ENCODE measurements at places on chromosomes 6 and 20. TPM values are rescaled to one million over a fixed set of nuclear protein-coding genes. Genes with fewer than 3 reads are reported as not detected.

ULBP2 gene
- total RNA-seq = 2.5 TPM

RBPJL gene
- total RNA-seq = not detected

HFE gene
- total RNA-seq = 20.7 TPM

GPLD1 gene
- total RNA-seq = not detected

NT5DC1 gene
- total RNA-seq = 7.6 TPM

LAMA4 gene
- 577 TPM for total RNA-seq

CPXM1 gene
- total RNA-seq = 0.83 TPM

TMEM244 gene
- total RNA-seq = not detected

USP49 gene
- 2.2 TPM for total RNA-seq

TINAG gene
- not detected for total RNA-seq

MRAP2 gene
- 0.50 TPM for total RNA-seq

MAFB gene
- total RNA-seq = 3.3 TPM

GZF1 gene
- total RNA-seq = 13.2 TPM

SLC22A23 gene
- total RNA-seq = 4.7 TPM

HLA-G gene
- total RNA-seq = not detected

TDRD6 gene
- 0.17 TPM for total RNA-seq

C6orf141 gene
- 1.3 TPM for total RNA-seq

CD93 gene
- total RNA-seq = 1.0 TPM

SLC35F1 gene
- total RNA-seq = under 0.01 TPM

ANKRD6 gene
- total RNA-seq = 1.8 TPM

SLC22A2 gene
- total RNA-seq = not detected

DDO gene
- total RNA-seq = 0.66 TPM

PRND gene
- total RNA-seq = not detected

ACTL10 gene
- 3.0 TPM for total RNA-seq

NEU1 gene
- total RNA-seq = 120 TPM

APOBEC2 gene
- not detected for total RNA-seq

PEDS1 gene
- 11.3 TPM for total RNA-seq

AVP gene
- total RNA-seq = not detected

CCN2 gene
- 39.7 TPM for total RNA-seq

HLA-DOA gene
- under 0.01 TPM for total RNA-seq

PTCHD4 gene
- total RNA-seq = 3.5 TPM

RUNX2 gene
- total RNA-seq = 4.5 TPM

SLPI gene
- not detected for total RNA-seq

C6orf118 gene
- total RNA-seq = not detected

GSTA3 gene
- not detected for total RNA-seq

TBPL1 gene
- 23.7 TPM for total RNA-seq

OPRM1 gene
- total RNA-seq = not detected

ULBP3 gene
- total RNA-seq = 28.4 TPM

RFX6 gene
- not detected for total RNA-seq

QRSL1 gene
- 11.1 TPM for total RNA-seq

NFATC2 gene
- under 0.01 TPM for total RNA-seq

MYH7B gene
- 0.15 TPM for total RNA-seq

COX4I2 gene
- total RNA-seq = not detected

LTB gene
- total RNA-seq = not detected

PPP1R3G gene
- 3.3 TPM for total RNA-seq

ZBTB46 gene
- total RNA-seq = 9.9 TPM

RPP21 gene
- 52.3 TPM for total RNA-seq

KIF13A gene
- total RNA-seq = 105 TPM

SASH1 gene
- 106 TPM for total RNA-seq

IRF4 gene
- total RNA-seq = under 0.01 TPM

CDSN gene
- not detected for total RNA-seq

DLL1 gene
- 0.15 TPM for total RNA-seq

NELFE gene
- 168 TPM for total RNA-seq

PNLDC1 gene
- not detected for total RNA-seq

NOX3 gene
- total RNA-seq = not detected

PLA2G7 gene
- total RNA-seq = not detected

NTSR1 gene
- 0.66 TPM for total RNA-seq

TRIM15 gene
- total RNA-seq = not detected

PRL gene
- total RNA-seq = not detected

Measured in smooth muscle cell of trachea (primary cell).